ENCODE measurements at places on chromosomes 7 and 10. TPM values are rescaled to one million over a fixed set of nuclear protein-coding genes. Genes with fewer than 3 reads are reported as not detected.

DNA sequence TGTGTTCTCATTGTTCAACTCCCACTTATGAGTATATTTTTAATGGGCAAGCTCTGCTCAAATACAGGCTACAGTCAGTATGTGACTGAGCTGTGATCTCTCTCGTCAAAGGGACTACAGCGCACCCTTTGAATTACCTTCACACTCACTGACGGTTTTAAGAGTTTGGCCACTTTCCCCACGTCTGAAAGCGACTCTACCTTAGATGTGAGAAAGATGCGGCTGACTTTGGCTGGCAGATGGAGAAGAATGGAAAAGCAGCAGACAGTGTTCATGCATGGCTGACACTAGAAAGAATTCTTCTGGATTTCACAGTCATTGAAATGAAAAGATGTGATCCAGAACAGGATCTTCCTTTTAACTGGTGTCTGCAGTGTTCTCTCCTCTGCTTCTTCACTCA lies 2.0 kb upstream of the ATRNL1 start:
- no peak for DNase-seq

GRCh38 chr7:158633055-158633956 lies 45.7 kb upstream of the PTPRN2 start:
- DNase-seq: no peak

Gene CCDC172
- not detected for polyA plus RNA-seq

GRCh38 chr10:92290076-92290836 lies 622 bp downstream of the CPEB3 start:
- peak; percentile 49 for DNase-seq

Gene ZNF282
- 27.5 TPM for polyA plus RNA-seq

Gene CYP3A4
- 0.20 TPM for polyA plus RNA-seq

DNA sequence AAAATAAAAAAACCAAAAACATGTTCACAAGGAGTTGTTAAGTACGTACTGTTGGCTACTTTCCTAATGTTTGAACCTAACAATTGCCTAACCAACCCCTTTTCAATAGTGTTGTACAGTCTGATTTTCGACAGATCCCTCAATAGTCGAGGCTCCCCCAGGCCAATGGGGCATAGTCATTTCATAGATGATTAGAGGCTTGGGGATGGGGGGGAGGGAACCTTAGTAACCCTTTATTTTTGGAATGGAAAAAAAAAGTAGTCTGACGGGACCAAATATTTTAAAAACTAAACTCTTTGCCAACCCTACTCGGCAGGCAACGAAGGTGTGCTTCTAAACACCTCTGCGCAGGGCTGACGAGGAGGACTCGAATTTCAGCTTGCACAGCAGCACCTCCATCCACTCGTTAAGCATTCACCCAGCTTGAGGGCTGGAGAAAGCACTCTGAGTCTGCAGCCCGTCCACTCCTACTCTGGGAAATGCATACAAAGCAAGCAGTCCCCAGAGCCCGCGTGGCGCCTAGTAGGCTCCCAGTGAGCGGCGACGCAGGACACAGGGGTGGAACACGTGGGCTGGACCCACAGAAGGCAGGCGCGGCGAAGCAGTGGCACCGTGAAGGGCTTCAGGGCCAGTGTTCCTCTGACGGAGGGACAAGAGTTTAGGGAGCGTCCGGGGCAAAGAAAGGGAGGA lies 899 bp downstream of the PUS7 start:
- DNase-seq: peak; percentile 65

Gene ACBD7
- 6.0 TPM for polyA plus RNA-seq

DNA sequence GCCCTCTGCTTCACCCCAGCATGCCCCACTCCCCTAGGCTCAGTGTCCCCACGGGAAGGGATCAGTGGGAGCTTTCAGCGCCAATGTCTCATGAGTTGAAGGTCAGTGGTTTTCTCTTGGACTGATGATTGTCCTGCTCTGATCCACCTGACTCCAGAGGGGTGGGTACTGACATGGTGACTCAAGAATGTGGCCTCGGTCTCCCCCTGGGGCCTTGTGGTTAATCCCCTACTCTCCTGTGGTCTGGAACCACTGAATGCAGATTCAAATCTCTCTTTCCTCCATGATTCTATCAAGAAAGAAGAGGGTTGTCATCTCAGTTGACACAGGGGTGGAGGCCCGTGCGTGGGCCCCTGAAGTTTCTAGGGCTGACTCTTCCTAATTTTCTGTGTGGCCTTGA lies 176.9 kb downstream of the RPS24 start:
- DNase-seq: no peak

GRCh38 chr7:158828133-158829020 lies 932 bp downstream of the ESYT2 start:
- DNase-seq: no peak

Gene DKK1
- polyA plus RNA-seq: 37.4 TPM

GRCh38 chr10:124677749-124678556 lies 66.2 kb downstream of the FAM53B start:
- DNase-seq: no peak

- DNase-seq: no peak
These were observed 505 bp upstream of the FAM204A start for GRCh38 chr10:118342638-118343020.

Gene RBP4
- polyA plus RNA-seq: 0.73 TPM

GRCh38 chr10:72041491-72041890 lies 46.9 kb downstream of the SPOCK2 start:
- DNase-seq: no peak

- no peak for DNase-seq
These were observed 178.0 kb upstream of the FRMD4A start for GRCh38 chr10:14508725-14509124.

Gene ABCB1
- 20.3 TPM for polyA plus RNA-seq

GRCh38 chr10:124450783-124451057 lies 885 bp upstream of the NKX1-2 start:
- DNase-seq: no peak

Gene CPEB3
- polyA plus RNA-seq: 3.6 TPM

GRCh38 chr7:32077806-32078205 lies 7.6 kb upstream of the PDE1C start:
- no peak for DNase-seq

DNA sequence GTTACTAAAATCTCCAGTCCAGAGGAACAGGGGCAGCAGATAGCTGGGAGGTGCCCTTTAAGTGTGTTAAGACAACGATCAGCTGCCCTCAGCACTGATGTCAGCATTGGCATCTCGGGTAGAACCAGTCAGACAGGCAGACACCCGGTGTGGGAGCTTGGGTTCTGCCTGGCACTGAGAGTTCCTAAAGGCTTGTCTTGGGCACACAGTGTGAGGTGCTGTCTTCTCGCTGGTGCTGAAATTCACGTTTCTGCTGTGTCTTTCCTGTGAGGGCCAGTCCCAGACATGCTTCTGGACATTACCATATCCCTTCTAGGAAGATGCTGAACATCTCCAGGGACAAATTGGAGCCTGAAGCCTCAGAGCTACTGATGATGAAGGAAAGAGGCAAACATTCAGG lies 156.2 kb downstream of the DNAJB6 start:
- DNase-seq: peak; percentile 40

GRCh38 chr7:115477193-115477651 lies 553.3 kb downstream of the TFEC start:
- peak; percentile 19 for DNase-seq

Gene PLEKHS1
- polyA plus RNA-seq: 0.09 TPM

DNA sequence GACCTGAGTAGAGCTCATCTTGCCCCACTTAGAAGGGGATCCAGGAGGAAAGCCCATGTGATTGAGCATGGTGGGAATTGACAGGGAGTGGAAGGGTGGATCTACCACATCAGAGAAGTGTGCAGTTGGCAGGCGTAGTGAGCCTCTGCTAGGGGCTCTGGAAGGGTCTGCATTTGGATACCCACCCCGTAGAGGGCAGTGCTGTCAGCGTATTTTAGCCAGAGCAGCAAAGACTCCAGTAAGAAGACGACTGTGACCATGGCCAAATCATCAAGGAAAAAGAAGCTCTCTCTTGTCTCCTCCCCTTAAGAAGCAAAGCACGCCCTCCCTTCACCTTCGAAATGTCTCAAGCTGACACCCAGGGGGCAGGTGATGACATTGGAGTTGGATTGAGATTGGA lies 68.8 kb upstream of the INHBA start:
- no peak for DNase-seq

DNA sequence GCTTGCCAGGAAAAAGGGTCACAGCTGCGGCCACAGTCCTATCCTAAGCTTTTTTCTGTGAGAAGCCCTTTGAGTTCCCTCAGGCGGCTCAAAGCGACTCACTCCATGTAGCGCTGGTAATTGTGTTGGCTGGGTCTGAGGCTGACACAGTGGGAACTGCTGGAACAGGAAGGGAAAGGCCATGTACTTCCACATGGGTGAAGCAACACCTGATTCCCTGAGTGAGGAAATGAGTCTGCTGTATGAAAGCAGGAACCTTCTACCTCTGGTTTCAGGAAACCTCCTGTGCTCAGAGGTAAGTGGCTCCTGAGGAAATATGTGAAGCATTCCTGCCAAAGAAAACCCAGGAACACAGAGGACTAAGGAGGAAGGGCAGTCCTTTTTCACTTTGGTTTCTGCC lies 734.6 kb upstream of the SORCS1 start:
- no peak for DNase-seq

Gene ZNF736
- 16.1 TPM for polyA plus RNA-seq

Gene TLX1
- polyA plus RNA-seq: 0.11 TPM

- no peak for DNase-seq
These were observed 21.3 kb upstream of the TBRG4 start for GRCh38 chr7:45132708-45133320.

GRCh38 chr10:95474228-95475002 lies 86.8 kb downstream of the SORBS1 start:
- DNase-seq: peak; percentile 74

DNA sequence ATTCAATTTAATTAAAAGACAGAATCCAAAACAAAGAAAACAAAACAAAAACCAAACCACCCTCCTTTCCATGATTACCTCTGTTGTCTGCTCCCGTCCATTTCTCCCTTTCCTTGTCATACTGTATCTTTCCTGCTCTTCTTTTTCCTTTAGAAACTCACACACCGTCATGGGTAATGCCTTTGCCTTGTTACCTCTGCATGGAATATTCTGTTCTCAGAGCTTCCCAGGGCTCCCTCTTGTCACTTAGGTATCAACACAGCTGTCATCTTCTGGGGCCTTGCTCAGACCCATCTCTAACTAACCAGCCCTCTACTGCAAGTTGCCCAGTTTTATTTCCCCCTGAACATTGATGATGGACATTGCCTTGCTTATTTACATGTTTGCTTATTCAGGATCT lies 30.2 kb upstream of the GIMAP8 start:
- DNase-seq: no peak

DNA sequence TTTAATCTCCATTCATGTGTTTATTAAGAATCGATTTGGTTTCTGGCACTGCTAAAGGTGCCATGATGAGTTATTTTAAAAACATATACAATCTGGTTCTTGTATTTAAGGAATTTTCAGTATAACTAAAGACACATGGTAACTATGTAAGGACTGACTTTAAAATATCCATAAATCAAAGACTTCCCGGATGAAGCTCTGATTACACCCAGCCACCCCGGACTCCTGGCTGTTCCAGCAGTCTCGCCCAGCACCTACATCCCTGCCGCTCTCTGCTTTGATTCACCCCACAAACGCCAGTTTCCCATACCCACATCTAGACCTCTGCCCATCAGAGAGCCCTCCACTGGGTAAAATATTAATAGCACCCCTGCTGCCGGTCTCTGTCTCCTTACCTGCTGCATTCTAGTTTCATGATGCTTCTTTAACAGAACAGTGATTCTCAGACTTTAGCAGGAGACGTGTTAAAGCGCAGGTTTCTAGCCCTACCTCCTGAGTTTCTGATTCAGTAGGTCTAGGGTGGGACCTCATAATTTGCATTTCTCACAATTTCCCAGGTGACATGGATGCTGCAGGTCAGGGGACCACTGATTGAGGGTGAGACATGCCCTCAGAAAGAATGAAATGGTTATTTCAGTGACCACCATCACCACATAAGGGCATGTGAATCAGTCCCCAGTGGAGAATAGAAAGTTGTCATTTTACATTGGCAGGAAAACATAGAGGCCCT lies 185.7 kb downstream of the KIAA1217 start:
- no peak for DNase-seq

GRCh38 chr10:124461642-124462347 lies at the start of gene LHPP:
LHPP (plus strand) TSS chr10:124461823; CDS start chr10:124461863, 40 bp downstream.
- DNase-seq: peak; percentile 74

Gene FFAR4
- not detected for polyA plus RNA-seq

DNA sequence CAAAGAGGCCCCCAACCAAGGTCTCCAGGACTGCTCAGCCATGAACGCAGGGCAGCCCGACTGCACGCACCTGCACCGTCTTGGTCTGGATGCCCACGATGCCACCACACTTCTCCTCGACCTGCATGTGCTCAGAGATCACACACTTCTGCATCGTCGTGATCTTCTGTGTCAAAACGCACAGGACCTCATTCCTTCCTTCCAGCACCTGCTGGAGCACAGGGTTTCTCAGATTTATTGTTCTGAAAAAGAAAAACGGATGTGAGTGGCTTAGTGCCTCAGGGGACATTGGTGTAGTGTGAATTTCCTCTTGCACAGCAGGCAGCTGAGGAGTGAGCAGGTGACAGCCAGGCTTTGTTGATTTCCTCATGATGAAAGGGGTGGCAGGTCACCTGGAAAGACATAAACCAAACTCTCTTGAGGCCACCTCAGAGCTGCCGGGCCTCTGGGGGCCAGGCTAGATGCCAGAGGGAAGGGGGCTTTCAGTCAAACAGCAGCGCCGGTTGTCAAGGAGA lies 38.2 kb downstream of the GSDME start:
- peak; percentile 22 for DNase-seq

DNA sequence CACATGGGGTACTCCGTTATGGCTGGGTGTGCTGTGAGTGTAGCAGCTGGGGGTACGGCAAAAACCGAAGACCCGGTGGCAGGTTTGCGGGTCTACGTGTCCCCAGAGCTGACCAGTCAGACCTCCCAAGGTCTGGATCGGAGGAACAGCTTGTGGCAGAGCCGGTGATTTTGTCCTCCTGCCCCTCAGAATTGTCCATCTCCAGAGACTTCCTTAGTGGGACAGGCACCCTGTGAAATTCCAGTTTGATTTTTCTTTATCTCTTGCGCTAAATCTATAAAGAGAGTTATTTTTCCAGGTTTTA lies 1.0 kb downstream of the EIF3B start:
- no peak for DNase-seq

GRCh38 chr10:122546242-122546641 lies 14.3 kb upstream of the DMBT1 start:
- DNase-seq: no peak

- DNase-seq: no peak
These were observed 172.8 kb upstream of the AKR1E2 start for GRCh38 chr10:4653160-4653559.

DNA sequence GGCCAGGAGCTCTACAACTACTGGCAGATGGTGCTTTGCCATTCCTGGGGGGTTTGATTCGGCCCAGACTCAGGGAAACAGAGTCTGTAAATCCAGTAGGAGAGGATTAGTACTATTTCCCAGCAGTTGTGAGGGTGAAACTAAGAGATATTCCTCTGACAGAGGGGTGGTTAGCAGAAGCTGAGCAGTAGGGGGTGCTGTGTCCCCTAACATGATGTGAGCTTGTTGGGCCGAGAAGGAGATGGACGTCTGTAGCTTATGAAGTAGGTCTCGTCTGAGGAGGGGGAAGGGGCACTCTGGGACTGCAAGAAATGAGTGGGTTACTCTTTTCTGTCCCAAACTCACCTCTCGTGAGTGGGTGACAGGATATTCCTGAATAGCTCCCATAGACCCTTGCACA lies 179.2 kb upstream of the MBL2 start:
- DNase-seq: peak; percentile 66
